ENCODE measurements at places on chromosomes 1 and 21.
A peak's percentile ranks its signal among the peaks of the same experiment; 100 is the strongest.

DNA sequence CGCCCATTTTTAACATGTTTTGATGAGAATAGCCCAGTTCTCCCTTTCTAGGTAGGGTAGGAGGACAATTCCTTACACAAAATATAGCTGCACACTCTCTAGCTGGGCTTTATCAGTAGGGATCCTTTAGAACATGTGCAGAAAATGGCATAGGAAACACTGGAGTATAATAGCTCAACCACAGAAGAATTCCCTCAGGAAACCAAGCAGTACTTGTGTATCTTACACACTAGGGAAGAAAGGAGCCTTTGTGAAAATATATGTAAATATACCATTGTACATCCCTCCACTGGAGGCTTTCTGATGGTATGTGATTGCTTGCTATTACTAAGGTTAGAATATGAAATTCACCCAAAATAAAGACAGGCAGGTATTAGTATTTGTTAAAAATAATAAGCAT, 153.5 kb downstream of the LRRC40 start:
- DNase-seq, result no peak

GRCh38 chr1:24911651-24912155, 18.4 kb downstream of the RUNX3 start:
- peak; percentile 22 for DNase-seq

DNA sequence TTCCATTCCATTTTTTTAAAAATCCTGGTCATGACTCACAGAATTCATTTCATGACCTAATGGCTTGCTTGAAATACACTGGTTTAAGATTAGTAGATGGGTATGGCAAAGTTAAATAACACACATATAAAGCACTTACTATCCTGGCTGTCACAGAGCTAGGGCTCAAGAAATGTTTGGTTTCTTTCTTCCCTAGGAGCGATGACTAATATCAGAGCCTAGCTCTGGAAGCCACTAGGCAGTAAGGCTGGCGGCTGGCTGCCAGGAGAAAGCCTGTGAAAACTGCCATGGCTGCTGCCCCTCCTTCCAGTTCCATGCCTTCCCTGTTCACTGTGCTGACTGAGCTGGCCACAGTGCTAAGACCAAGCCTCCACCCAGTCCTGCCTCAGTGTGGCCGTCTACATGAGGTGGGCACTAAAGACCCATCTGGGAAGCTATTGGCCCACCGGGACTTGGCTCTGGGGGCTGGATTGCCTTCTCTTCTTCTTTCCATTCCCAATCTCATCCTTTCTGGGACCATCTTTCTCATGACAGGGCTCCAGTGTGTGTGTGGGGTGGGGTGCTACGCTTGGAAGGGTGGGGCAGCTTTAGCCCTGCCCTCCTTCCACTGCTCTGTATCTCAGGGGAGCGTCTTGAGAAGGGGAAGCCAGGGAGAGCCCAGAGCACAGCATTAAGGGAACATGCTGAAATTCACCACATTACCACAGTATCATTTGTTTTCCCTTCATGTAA, 10.8 kb upstream of the ASCL5 start:
- peak; percentile 72 for DNase-seq

- DNase-seq, result no peak
Observed at GRCh38 chr1:167935216-167936067, 1.0 kb upstream of the DCAF6 start.

GRCh38 chr21:45004481-45005247, 64.8 kb downstream of the SLX9 start:
- DNase-seq, result no peak

- DNase-seq, result no peak
Observed at GRCh38 chr1:245389873-245390272, 235.1 kb downstream of the KIF26B start.

- peak; percentile 14 for DNase-seq
Observed at GRCh38 chr1:7470904-7471638, 300.0 kb upstream of the VAMP3 start.

GRCh38 chr1:184424945-184425344, 38.1 kb downstream of the C1orf21 start:
- DNase-seq, result no peak

DNA sequence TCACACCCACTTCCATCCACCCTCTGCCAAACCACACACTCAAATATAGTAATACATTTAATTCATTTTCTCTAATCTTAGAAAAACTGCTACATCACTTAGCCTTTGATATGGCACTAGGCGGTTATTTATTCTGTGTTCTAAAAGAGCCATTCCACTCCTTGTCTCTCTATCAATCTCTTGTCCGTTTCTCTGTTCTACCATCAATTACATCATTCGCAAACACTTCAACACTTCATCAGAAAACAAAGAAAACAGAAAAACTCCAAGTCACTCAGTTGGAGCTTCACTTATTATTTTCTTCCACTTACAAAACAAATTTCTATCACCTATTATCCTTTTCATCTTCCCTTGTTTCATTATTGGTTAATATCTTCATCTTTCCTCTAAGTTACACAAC, 1523.0 kb downstream of the KCNT2 start:
- no peak for DNase-seq

DNA sequence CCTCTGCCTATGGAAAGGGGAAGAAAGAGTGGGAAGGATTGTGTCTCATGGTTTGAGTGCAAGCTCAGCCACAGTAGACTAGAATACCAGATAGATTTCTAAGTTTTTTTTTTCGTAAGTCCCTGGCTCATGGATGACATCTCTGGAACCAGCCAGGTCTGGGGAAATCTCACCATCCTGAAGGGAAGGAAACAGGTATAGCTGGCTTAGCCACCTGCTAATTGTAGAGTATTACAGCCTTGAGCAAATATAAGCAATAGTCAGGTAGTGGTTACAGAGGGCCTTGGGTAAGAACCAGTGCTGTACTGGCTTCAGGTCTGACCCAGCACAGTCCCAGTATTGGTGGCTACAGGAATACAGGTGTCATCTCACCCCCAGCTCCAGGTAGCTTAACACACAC, 500.9 kb upstream of the PRMT6 start:
- no peak for DNase-seq

DNA sequence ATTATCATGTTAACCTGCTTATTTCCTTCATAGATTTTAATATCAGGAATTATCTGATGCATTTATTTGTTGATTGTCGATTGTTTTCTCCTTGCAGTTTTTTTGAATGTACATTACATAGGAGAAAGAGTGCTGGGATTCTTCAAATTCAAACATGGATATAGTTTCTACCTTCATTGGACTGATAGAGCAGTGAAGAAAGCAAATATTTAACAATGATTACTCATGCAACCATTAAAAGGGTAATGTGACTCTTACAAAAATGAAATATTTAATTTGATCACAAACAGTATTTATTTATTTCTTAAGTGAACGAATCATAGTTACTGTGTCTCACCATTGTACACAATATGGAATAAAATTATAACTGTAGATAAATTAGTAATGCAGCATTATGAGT, 350.9 kb downstream of the BRINP3 start:
- no peak for DNase-seq

DNA sequence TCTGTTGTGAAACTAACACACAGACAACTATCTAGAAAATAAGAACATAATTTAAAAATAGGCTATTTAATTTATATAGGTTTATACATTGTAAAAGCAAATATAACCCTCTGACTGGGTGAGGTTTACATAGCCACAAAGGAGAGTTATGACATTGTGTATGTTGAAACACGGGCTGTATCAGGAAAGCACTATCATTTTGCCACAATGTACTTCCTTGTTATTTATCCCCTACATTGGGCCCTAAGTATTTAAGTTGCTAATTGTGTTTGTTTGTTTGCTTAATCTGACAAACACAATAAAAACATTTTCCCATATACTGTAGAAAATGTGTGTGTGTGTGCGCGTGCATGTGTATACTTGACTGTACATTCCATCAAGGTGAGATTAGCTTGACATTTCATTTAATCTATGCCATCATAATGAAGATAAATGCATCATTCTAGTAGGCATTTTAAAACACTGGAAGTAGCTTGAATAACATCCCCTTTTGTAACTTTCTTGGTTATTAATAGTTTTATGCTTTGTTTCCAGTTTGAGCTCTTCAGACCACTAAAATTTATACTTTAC, 72.1 kb downstream of the RGS13 start:
- DNase-seq, result no peak

DNA sequence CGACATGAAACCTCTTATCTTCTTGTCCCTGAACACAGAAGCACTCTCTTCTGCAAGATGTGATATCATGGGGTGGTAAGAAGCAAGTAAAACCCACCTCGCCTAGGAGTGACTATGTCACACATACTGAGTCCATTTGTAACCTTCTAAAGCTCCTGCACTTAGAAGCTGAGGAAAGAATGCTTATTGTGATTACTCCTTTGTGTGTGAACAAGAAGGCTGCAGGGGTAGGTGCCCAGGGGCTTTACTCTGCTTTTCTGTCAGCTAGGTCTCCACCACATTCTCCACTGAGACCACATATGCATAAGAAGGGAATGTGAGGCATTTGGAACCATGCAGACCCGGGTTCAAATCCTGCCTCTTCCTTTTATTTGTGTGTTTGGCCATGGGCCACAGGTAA, 144.3 kb downstream of the DMRTA2 start:
- no peak for DNase-seq

GRCh38 chr1:21919520-21919919, 17.6 kb downstream of the HSPG2 start:
- DNase-seq, result no peak

GRCh38 chr1:230002164-230002803, 64.8 kb upstream of the GALNT2 start:
- no peak for DNase-seq

- DNase-seq, result no peak
Observed at GRCh38 chr1:15424981-15425380, 13.3 kb upstream of the CTRC start.

GRCh38 chr1:6904476-6905170, 119.4 kb downstream of the CAMTA1 start:
- DNase-seq, result no peak

GRCh38 chr21:36188937-36189336, 32.3 kb downstream of the DOP1B start:
- DNase-seq, result no peak

GRCh38 chr1:91345395-91346005, 59.1 kb downstream of the HFM1 start:
- no peak for DNase-seq

DNA sequence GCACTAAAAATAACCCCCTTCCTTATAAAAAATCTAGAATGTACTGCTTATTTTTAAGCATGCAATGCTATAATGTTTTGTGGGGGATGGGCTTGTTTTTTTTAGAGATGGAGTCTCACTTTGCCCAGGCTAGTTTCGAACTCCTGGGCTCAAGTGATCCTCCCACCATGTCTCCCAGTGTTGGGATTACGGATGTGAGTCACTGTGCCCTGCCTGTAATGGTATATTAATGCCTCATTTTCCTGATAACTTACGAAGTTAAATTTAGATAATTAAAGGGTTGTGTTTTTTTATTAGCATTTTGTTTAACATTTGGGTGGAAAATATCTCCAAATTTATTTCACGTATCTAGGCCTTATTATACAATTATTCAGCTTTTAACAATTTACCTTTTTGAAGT, 6.5 kb downstream of the RNF11 start:
- DNase-seq, result no peak

DNA sequence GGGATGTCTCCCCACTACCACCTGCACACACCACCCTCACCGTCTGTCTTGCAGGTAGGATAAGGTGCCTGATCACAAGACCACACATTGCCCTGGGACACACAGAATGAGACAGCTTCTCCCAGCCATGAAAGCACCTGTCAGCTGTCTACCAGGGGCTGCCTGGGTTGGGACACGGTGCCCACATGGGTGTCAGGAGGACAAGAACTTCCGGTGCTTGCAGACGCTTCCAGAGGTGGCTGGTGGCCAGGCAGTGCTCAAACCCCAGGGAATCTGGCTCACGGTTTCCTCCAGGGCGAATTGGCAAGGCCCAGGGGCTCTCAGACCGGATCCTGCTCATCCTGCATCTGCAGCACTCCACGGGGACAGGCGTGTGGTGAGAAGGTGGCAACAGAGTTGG, 182.6 kb upstream of the ARHGEF16 start:
- DNase-seq, result no peak

DNA sequence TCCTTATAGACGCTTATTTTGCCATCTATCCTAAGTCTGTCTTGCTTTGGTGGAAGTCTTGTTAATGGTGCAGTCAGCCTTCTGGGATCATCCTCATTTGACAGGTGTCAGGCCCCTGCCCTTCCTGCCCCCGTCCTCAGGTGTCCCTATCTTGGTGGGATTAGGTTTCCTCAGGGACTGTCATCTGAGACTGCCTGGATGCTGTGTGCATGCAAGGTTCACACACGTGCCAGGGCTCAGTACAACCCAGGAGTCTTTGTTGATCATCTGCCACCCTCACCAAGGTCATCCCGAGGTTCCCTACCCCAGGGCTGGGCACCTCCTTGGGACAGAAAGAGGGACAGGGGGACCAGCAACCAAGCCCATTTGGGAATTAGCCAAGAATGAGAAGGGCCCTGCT, 18.0 kb downstream of the PADI2 start:
- no peak for DNase-seq

GRCh38 chr21:36127977-36128376, 6.9 kb upstream of the CBR3 start:
- no peak for DNase-seq

GRCh38 chr1:45957684-45958083, 154.3 kb downstream of the MAST2 start:
- DNase-seq, result no peak

- DNase-seq, result no peak
Observed at GRCh38 chr1:5903031-5903430, 89.2 kb downstream of the NPHP4 start.

DNA sequence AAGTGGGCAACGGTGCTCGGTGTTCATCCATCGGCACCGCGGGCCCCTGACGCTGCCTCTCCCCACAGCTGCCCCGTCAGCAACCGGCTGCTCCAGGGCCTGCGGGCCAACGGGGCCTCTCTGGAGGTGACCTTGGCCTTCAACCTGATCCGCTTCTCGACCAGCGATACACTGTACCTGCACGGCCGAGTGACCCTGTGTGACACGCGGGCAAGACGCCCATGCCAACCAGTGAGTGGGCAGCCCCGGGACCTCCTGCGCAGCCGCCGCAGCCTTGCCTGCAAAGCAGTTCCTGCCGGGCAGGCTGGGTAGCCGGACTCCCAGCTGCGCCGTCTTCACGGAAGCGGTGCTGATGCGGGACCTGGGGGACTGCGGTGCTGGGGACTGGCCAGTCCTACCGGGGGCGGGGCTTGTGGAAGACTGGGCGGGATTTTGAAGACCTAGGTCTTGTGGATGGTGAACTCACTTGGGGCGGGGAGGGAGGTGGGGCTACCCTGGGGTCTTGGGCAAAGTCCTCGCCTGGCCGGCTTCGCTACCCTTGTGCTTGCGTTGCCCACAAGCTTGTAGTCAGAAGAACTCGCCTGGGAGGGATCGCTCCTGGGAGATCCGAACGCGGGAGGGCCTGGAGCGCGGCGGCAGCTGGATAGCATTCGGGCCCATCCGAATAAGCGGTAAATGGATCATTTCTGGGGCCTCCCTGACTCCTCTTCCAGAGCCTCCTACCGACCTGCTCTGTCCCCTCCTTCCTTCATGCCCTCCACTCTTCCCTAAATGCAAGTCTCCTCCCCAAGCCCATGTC, 8.8 kb upstream of the CEP85 start:
- DNase-seq, result peak; percentile 72

- DNase-seq, result no peak
Observed at GRCh38 chr1:81121306-81121705, 679.4 kb upstream of the ADGRL2 start.

GRCh38 chr1:109089242-109090015, 1.1 kb upstream of the TMEM167B start:
- DNase-seq, result peak; percentile 85
